ENCODE measurements at places on chromosomes 1 and 21.

DNA sequence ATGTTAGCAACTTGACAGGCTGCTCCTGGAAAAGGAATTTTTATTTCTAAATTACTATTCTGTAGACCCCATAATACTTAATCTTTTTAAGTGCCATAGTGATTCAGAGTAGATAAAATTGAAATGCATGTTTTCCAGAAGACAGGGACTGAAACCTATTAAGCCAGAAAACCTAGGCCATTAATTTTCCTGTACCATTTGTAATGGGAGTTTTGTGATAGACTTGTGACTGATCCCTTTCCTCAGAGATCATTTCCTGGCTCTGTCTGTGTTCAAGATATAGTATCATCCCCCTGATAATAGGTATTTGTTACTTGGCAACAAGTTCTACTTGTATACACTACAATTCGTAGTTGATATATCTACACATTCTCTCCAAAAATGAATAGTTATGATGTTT is 1609.8 kb downstream of the AMY1C start:
- no peak for DNase-seq

DNA sequence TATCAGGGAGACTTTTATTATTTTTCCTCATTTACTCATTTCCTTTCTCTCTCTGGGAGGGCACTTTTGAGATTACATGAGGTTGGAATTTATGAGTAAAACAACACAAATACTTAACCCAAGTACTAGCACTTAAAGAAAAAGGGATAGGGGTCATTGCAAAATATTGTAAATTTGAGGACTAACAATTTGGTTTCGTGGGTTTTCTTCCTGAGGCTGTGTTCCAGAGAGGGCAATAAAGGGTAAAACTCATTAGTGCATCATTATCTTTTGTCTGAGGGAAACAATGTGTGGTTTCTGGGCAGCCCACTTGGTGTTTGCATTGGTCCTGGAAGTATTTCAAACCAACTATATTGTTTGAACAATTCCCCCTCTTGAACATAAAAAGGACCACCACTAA is 96.5 kb downstream of the GREM2 start:
- DNase-seq, result no peak

DNA sequence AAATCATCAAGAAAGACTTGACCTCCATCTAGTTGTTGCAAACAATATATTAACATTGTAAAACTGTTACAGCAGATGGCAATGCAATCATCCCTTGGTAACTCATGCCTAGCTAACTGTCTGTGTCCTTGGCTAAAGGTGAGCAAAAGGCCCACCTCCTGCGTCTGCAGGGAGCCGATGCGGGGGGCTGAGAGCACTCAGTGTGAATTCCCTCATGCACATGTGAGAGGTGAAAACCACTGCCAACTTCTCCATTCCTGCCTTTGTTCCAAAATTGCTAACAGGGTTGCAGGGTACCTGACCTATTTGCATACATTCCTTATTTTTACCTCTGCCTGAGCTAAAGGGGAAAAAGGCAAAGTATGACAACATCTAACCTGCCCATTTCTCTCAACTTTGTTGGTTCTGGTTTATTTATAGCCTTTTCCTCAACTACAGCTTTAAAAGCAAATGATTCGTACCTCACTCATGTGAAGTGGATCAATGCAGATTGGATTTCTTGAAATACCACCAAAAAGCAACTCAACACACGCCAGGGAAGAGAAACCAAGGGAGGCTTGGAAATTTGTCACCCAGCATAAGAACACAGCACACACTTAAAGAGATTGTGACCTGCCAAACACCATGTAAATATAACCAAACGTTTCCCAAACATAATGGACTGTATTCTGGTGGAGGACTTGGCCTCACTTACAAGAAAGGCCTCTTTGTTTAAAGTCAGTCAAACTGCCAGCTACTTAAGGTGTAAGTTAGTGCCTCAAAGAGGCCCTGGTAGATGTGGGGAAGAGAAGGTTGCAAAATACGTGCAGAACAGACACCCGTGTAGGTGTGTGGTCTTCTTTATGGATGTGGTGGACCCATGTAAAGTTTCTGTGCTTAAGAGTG is 651.0 kb downstream of the SMYD3 start:
- DNase-seq, result no peak

- DNase-seq, result no peak
These were observed 2.9 kb upstream of the CSRP1 start for GRCh38 chr1:201509601-201510374.

DNA sequence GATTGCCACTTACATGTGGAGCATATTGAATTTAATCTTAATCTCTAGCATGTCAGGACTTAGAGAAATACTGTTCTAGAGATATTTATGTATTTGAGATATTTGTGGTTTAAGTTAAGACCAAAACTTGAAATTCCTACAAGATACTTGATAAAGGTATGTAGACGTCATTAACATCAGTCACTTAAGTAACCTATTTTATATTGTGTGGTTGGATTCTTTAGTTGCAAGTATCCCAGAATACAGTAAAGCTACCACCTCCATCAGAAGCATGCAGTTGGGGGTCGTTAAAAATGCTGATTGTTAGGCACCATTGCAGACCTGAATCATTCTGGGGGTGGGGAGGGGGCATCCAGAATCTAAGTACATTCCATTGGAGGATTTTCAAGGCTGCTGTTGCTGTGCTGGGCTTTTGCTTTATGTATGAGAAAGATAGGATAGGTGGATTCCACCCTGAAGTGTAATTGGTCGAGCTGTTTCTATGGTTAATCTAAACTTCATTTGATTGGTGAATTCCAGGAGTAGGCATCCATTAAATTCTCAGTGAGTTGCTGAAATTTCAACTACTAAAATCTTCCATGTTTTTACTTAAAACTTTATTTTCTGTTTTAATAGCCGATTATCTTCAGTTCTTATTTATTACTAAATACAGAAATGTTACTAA is 4.0 kb downstream of the H3-3A start:
- no peak for DNase-seq
